ENCODE measurements at places on chromosomes 5 and 9.

- H3K4me1 ChIP-seq: no peaks in the 10 kb centered on the region
- no peak overlapping the region for H3K4me3 ChIP-seq
- H3K27ac ChIP-seq: no peak overlapping the region
- no peaks in the 10 kb centered on the region for H3K27me3 ChIP-seq
- DNase-seq: no peak
- H3K36me3 ChIP-seq: no peaks in the 10 kb centered on the region
Observed at GRCh38 chr9:24698881-24699518, 153.3 kb upstream of the IZUMO3 start.

GRCh38 chr9:14180093-14180959, 133.6 kb downstream of the NFIB start:
- DNase-seq: no peak
- H3K27me3 ChIP-seq: no peaks in the 10 kb centered on the region

DNA sequence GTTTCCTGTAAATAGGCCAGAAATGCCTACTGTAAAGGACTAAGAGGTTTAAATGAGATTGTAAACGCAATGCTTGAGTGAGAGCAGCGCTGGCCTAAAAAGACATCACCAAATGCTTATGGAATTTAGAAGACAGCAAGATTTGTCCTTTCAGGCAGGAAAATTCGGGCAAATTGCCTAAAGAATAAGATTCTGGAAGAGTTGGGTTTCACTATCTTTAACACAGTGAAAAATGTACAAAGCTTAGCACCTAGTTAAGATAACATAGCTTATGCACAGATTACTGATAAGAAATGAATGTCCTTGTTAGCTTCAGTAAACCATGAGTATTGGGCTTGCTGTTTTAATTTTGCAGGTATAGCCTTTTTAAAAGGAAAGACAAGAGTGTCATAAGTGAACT, 4.7 kb downstream of the FKBP15 start:
- no peak for DNase-seq
- no peaks in the 10 kb centered on the region for H3K27me3 ChIP-seq
- peaks cover 11% of the 10 kb centered on the region for H3K4me1 ChIP-seq

GRCh38 chr5:166165596-166165995, 2125.8 kb upstream of the WWC1 start:
- DNase-seq: peak; percentile 22
- no peaks in the 10 kb centered on the region for H3K36me3 ChIP-seq
- H3K4me3 ChIP-seq: no peak overlapping the region
- H3K4me1 ChIP-seq: peaks cover 20% of the 10 kb centered on the region
- no peak overlapping the region for H3K27ac ChIP-seq

- H3K4me3 ChIP-seq: no peak overlapping the region
- H3K27ac ChIP-seq: no peak overlapping the region
- no peaks in the 10 kb centered on the region for H3K27me3 ChIP-seq
- no peak for DNase-seq
- no peaks in the 10 kb centered on the region for H3K36me3 ChIP-seq
Observed at GRCh38 chr5:101009758-101010519, 106.9 kb upstream of the ST8SIA4 start.

- no peaks in the 10 kb centered on the region for H3K27me3 ChIP-seq
- DNase-seq: no peak
- peaks cover 43% of the 10 kb centered on the region for H3K4me1 ChIP-seq
- H3K36me3 ChIP-seq: no peaks in the 10 kb centered on the region
- no peak overlapping the region for H3K27ac ChIP-seq
- H3K4me3 ChIP-seq: no peak overlapping the region
Observed at GRCh38 chr5:111552896-111553295, 40.6 kb upstream of the STARD4 start.

DNA sequence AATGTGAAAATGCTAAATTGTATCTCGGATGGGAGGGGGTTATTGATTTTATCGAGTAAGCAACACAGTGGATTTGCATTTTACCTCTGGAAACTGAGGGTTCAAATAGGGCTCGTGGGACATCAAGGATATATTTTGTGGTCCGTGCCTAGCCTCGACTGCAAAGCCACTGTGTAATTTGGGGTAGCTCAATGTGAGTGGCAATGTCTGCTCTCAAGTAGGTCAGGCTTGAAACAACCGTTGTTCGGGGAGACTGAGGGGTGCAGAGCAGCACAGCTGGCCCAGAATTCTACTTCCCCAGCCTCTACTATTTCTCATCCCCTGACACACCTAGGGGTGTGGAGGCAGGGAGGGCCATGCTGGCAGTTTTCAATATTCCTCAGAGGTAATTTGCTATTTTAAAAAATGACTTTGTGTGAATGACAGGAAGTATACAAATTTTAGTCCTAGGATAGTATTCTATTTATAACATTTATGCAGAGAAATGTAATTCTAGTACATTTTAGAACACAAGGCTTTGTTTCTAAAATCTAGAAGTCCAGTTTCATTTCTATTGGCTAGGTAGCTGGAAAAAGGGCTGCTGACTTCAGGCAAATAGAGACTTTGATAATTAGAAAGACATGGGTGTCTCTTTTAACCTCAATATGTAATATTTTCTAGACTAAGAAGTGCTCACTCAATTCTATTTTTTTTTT, 1.4 kb upstream of the DAB2 start:
- H3K4me1 ChIP-seq: peaks cover 50% of the 10 kb centered on the region
- no peak overlapping the region for H3K27ac ChIP-seq
- peak overlapping the region; percentile 26 for H3K4me3 ChIP-seq
- H3K27me3 ChIP-seq: peaks cover 5% of the 10 kb centered on the region
- DNase-seq: no peak

GRCh38 chr5:89901983-89902382, 507.6 kb downstream of the CETN3 start:
- no peak for DNase-seq
- H3K27me3 ChIP-seq: no peaks in the 10 kb centered on the region
- no peaks in the 10 kb centered on the region for H3K4me1 ChIP-seq
- no peaks in the 10 kb centered on the region for H3K36me3 ChIP-seq
- H3K4me3 ChIP-seq: no peak overlapping the region

GRCh38 chr5:31823472-31823871, 184.5 kb downstream of the PDZD2 start:
- DNase-seq: no peak
- H3K27ac ChIP-seq: no peak overlapping the region
- peaks cover 7% of the 10 kb centered on the region for H3K4me1 ChIP-seq
- no peaks in the 10 kb centered on the region for H3K27me3 ChIP-seq

DNA sequence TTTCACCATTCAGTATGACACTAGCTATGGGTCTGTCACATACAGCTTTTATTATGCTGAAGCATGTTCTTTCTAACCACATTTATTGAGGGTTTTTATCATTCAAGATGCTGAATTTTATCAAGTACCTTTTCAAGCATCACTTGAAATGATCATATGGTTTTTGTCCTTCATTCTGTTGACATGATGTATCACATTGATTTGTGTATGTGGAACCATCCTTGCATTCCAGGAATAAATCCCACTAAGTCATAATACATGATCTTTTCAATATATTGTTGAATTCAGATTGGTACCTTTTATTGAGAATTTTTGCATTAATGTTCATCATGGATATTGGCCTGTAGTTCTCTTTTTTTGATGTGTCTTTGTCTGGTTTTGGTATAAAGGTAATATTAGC, 317.4 kb downstream of the NNT start:
- DNase-seq: no peak
- no peaks in the 10 kb centered on the region for H3K36me3 ChIP-seq
- no peaks in the 10 kb centered on the region for H3K27me3 ChIP-seq

- DNase-seq: no peak
- H3K27ac ChIP-seq: peak overlapping the region; percentile 96
- H3K4me1 ChIP-seq: peaks cover 67% of the 10 kb centered on the region
- H3K27me3 ChIP-seq: peaks cover 14% of the 10 kb centered on the region
- no peak overlapping the region for H3K4me3 ChIP-seq
Observed at GRCh38 chr9:92988215-92988768, 41.0 kb downstream of the FGD3 start.

Measured in WTC11 (cell line).